Activated CD4-positive, alpha-beta T cell treated with anti-CD3 and anti-CD28 coated beads for 4 hours (primary cell): ENCODE measurements at places on chromosomes 6 and 20.
A peak's percentile ranks its signal among the peaks of the same experiment; 100 is the strongest.

DNA sequence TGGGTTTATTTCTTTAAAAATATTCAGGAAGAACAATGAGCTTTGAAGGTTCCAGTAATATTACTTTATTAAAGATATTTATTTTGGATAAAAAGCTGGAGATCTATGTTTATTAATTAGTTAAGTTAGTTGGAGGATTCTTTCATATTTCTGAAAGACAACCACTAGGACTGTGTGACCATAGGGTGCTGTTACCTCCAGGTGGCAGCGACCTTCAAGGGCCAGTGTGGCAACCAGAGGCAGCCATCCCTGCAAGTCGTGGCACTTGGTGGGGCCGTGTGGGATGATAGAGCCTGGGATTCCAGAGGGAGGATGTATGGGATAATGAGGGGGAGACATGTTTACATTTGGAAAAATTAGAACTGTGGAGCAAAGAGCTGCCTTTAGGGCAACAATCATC, 95.5 kb upstream of the SCP2D1 start:
- DNase-seq: no peak

DNA sequence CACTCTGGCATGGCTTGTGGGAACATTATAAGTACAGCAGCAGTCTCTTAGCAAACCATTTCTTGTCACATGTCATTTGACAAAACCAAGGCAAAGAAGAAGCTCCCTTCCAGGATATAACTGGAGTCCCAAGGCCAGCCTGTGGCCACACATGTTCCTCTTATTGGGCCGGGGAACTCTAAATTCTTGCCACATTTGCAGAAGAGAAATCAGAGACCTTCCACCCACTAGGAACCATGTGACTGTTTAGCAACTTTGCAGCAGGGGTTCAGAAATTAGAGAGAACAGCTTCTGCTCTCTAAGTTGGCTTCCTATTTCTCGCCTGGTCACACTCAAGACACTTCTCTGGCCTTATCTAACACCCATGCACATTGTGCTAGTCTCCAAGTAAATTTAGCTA, 20.4 kb upstream of the MEP1A start:
- no peak for DNase-seq

DNA sequence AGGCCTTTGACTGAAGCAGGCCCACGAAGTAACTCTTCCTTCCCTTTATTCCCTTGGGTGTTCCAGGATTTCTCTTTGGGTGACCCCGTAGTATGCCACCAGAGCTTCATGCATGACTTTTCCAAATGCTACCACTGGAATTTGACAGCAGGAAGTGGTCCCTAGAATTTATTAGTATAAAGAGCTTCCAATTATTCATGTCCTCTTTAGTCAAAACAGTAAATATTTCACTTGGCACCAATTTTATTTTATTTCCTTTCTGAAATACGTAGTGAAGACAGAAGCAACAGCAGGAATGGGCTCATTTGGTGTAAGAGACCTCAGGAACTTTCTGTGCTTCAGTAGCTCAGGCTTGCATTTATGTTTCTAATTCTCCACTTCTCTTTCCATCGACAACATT, 151.3 kb downstream of the LCA5 start:
- DNase-seq: no peak

DNA sequence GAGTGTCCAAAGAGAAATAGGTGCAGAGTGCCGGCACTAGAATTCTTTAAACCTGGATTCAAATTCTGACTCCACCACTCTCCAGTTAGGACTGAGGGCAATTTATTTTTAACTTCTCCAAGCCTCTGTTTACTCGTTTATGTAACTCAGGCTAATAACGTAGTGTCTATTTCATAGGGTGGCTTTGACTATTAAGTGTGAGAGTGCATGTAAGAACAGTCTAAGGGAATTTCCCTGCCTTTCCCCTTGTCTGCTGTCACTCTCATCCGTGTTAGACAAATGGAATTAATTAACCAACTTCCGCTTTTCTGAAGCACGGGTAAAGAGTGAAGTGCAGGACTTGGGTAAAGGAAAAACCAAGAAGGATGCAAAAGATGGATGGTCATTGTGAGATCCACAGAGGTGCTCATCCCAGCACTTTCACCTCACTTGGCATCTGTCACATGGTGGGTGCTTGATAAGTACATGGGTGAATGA, 4.1 kb upstream of the ZKSCAN8 start:
- peak; percentile 44 for DNase-seq
